ENCODE measurements at places on chromosomes 7 and 10.

DNA sequence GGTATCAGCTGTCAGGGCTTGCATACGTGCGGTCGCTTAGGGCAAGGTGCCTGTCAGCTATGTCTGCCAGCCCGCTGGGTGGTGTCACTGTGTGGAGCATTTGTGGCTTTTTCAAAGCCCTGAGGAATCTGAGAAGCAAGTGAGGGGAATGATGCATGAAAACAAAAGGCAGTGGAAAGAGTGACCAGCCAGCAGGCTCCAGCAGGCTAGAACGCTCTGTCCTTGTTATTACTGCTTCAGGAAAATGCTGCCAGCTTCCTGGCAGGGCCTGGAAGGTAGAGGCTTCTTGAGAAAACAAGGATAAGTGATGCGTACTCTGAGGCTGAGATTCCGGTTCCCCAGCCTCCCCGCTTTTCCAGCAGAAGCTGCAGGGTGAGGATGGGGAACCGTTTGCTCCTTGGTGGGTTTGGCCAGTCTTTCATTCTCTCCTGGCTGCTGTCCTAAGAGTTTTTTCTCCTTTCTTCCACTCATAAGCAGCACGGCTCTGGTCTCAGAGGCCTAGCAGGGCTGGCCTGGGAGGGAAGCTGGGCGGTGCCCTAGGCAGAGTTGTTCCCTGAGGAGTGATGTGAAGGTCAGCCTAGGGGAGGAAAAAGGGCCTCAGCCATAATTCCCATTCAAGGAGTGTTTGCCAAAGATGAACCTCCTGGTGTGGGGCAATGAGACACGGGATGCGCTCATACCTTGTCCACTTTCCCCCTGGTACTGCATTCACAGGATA lies 42.8 kb upstream of the MKLN1 start:
- DNase-seq = no peak

DNA sequence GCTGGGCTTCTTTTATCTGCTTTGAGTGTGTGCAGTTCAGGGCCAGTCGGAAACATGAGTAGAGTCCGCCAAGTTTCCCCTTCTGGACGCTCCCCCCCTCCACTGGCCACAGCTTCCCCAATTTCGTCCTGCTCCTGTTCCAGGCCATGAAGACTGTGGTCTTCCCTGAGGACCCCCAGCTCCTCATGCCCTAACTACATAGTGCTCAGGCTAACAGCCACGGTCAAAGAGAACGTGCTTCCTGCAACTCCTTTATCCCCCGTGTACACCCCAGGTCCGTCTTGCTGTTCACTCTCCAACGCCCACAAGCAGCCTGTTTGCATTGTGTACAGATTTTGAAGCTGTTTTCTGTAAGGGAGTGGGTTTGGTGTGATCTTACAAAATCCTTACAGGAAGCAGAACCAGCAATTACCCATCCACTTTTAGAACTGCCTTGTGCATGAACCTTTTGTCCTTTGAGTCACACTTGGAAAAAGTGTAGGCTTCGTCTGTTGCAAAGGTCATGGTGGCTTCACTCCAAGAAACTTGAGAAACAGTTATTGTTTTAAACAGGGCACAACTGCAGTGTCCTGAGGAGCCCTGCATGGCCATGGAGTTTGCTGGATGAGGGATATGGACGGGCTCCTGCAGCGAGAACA lies 77.0 kb upstream of the FAM20C start:
- DNase-seq = no peak

DNA sequence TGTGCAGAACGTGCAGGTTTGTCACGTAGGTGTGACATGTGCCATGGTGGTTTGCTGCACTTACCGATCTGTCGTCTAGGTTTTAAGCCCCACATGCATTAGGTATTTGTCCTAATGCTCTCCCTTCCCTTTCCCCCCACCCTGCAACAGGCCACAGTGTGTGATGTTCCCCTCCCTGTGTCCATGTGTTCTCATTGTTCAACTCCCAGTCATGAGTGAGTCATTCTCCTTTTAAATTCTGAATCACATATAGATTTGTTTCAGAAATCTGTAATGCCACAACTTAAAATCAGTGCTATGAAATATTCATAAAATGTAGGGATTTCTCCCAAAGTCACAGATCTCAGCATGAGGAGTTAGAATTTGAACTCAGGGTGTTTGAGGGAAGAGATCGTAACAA lies 552.5 kb upstream of the MBL2 start:
- DNase-seq = no peak

DNA sequence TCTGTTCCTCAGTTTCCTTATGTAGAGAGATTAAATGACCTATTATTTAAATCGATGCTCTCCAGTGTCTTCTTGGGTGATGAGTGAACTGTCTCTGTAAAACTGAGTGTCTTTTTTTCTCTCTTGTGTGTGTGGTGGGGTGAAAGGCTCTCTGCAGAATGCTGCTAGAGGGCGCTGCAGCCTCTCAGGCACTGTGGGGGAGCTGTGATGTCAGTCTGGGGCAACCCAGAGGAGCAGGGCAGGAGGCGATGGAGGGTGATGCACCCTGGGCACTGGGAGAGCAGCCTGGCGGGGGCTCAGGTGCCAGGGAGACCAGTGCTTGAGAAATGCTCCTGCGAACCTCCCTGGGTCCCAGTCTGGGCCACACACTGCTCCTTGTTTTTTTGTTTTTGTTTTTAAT lies 110.1 kb upstream of the POM121L12 start:
- DNase-seq = no peak

GRCh38 chr10:116669832-116670644 lies 49.3 kb downstream of the PNLIPRP2 start:
- DNase-seq = no peak

GRCh38 chr10:12606461-12606860 lies 257.1 kb downstream of the CAMK1D start:
- no peak for DNase-seq

- no peak for DNase-seq
Observed at GRCh38 chr10:65348637-65349036, 1577.2 kb upstream of the LRRTM3 start.

DNA sequence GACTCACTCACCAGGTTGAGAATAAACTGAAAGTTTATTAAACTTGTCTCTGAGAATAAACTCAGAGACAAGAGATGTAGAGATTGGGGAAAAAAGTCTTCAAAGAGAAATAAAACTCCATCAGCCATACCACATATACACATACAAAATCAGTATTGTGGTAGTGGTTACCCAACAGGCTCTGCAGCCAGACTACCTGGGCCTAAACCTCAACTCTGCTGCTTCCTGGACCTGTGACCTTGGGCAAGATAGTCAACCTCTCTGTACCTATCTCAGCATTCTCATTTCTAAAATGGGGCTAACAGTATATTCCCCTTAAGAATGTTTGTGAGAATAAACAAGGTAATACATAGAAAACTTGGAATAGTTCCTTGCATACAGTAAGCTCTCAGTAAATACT lies 15.3 kb downstream of the TPK1 start:
- DNase-seq = no peak

GRCh38 chr7:21719846-21720245 lies 177.0 kb downstream of the DNAH11 start:
- DNase-seq = no peak

DNA sequence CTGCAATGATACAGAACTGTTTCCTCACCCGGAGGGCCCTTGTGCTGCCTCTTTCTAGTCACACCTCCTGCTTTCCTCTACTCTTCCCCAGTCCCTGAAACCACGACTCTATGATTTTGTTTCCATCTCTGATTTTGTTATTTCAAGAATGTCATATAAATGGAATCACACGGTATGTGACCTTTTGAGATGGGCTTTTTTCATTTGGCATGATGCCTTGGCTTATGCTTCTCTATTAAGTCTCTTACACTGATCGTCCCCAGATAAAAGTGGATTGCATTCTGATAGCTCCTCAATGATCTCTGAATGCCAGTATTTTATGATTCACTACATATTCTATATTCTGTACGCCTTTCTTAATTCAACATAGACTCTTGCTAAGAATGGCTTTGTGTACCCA lies 78.2 kb downstream of the GALNT11 start:
- DNase-seq = no peak

- no peak for DNase-seq
Observed at GRCh38 chr7:94444813-94445212, 50.1 kb downstream of the COL1A2 start.

- DNase-seq = no peak
Observed at GRCh38 chr7:2617325-2617905, 14.4 kb upstream of the TTYH3 start.

- DNase-seq = no peak
Observed at GRCh38 chr10:58937423-58937822, 239.0 kb upstream of the PHYHIPL start.

DNA sequence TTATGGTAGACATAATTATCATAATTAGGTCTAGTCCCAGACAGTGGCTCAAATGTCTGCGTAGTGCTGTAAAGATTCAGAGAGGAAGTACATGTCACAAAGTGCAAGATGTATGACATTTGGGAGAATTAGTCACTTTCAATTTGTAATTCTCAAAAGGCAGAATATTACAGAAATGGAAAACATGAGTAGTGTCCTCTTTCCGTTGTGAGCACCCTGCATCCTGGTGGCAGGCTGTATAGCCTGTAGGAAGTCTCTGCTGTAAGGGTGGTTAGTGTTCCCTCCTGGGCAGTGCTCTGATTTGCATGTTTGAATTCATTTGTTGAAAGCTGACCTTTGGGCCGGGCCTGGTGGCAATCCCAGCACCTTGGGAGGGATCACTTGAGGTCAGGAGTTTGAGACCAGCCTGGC lies 17.0 kb downstream of the CDK14 start:
- peak; percentile 39 for DNase-seq

- no peak for DNase-seq
Observed at GRCh38 chr7:112108981-112109380, 97.2 kb downstream of the DOCK4 start.

GRCh38 chr7:33804140-33804660 lies 101.1 kb upstream of the BMPER start:
- DNase-seq = no peak

GRCh38 chr10:32210306-32211045 lies 136.5 kb downstream of the EPC1 start:
- peak; percentile 36 for DNase-seq

- DNase-seq = no peak
Observed at GRCh38 chr10:121709675-121710073, 111.4 kb upstream of the FGFR2 start.

GRCh38 chr7:44269417-44269816 lies 56.0 kb downstream of the CAMK2B start:
- DNase-seq = no peak

DNA sequence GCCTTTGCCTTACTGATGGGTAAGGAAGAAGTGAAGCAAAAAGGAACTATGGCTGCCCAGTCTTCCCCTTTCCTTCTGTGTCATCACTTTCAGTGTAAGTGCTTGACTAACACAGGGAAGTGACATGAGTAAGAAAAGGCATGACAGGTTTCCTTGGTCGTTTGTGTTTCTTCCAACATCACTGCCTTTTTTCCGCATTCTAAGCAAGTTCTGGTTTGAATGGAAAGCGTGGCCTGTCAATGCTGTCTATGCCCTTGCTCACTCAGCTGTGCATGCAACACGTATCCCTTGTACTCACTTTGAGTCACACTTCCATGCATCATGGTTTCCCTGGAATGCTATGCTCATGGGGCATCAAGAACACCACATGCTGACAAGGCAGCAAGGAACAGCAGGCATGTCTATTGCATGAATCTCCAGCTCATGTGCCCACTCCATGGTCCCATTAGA lies 111.8 kb downstream of the OAT start:
- no peak for DNase-seq

DNA sequence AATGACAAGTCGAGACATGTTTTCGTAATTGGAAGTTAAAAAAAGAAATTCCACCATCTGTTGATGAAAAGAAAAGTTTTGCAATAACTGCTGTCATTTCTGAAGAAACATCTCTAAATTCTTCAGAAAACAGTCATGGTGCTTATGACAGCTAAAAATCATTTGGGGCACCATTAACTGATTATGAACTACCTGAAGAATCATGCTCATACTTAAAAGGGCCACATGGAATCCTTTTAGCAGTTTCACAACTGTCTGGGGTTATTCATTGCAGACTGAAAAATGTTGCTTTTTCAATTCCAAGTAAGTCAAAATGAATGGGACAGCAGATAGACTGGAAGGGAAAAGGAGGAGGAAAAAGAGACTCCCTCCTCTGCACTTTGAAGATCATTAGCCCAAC lies 134.2 kb downstream of the CHN2 start:
- no peak for DNase-seq

DNA sequence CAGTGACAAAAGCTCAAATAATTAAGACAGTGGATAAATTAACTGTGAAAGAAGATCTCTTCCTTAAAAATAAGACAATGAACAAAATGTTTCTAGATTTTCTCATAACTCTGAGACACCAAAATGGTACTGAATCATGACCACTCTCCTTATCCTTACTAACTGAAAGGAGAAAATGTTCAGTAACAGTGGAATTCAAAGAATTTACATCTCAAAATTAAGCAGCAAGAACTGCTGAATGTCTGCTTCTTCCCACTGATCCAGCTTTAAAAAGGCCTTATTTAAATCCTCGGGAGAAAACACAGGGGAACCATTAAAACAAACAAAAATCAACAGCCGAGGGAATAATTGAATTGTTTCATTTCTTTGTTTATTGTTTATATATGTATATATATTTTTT lies 27.3 kb upstream of the PLXDC2 start:
- DNase-seq = no peak

- DNase-seq = no peak
Observed at GRCh38 chr10:91759581-91759986, 38.6 kb upstream of the TNKS2 start.

DNA sequence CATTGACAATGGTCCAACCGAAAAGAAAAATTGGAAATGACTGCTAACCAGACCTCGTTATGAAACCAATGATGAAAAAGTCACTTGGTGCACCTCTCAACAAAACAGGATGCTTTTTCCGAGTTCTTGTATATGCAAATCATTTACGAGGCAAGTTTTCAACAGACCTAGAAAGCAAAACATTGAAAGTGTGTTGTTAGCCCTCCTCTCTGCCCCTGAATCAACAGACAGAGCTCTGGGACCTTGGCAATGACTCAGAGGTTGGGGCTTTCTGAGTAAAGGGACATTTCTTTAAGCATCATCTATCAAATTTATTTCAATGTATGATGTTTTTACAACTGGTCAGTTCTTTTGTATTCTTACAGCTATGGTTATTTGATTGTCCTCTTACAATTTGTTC lies 16.3 kb upstream of the DKK1 start:
- DNase-seq = no peak

DNA sequence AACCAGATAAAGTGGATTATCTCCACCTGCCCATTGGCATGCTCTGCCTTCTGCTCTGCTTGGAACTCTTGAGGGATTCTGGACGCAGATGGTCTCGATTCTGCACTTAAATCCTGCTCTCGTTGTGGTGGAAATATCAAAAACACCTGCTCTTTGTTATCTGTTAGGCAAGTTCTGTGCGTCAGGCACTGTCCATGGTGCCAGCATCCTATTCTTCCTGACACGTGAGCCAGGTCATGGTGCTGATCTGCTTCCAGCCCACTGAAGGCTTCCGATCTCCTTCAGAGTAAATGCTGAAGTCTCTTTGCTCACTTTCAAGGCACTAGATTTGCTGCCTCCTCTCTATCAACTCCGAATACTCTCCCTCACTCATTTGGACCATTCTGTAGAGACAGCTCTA lies 505.6 kb downstream of the HTR7 start:
- DNase-seq = no peak

- no peak for DNase-seq
Observed at GRCh38 chr10:131563411-131563810, 251.9 kb upstream of the TCERG1L start.

Measured in stimulated activated naive CD8-positive, alpha-beta T cell treated with anti-CD3 and anti-CD28 coated beads, Interleukin-15, Interleukin-2, amounts not matched to agents 100 U/mL and 50 U/mL, for 24 hours (primary cell).